ENCODE measurements at places on chromosomes 13 and 19.

DNA sequence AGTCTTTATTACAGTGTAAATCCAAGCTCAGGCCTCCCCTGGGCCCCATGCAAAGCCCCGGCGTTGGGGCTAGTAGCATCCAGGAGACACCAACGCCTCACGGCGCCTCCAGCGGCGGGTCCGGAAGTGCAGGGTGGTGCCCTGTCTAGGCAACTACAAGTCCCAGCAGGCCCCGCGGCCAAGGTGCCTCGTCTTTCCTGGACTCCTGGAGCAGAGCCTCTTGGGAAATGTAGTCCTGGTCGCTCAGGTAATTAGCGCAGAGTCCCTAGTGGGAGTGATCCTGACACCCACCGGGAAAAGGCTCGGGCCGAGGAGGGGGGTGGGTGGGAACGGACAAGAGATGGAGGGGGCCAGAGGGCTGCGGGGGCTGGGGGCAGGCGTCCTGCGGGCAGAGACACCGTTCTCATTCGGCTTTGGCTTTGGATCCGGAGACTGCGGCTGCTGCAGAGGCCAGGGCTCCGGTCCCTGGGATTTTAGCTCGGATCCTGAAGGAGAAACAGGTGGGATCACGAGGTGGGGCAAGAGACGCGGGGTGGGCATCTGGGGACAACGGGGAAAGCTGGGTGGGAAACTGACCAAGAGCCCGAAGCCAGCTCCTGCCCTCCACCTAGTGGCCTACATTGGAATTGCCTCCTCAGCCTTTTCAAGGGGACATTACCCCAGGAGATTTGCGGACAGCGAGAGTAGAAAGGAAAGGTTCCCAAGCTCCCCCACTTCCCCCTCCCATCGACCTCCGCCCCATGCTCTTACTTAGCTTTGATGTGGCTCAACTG is 11.4 kb downstream of the RTN2 start:
- peak; percentile 93 for DNase-seq

DNA sequence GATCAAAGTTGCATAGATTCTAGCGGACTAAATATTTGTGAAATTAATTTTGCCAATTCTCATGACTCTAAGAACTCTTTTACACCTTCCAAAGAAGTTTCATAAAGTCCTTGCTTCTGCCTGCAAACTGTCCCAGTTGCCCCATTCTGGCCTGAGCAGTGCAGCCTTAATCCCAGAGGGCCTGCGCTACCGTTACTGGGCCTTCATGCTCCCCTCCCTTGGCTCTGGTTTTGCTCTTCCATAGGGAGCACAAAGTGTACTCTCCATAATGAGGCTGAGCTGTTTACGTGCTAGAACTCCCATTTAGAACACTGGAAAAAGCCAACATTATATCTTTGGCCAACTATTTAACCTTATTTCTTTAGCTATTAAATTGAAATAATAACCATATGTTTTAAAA is 2.1 kb downstream of the MTIF3 start:
- no peak for DNase-seq

DNA sequence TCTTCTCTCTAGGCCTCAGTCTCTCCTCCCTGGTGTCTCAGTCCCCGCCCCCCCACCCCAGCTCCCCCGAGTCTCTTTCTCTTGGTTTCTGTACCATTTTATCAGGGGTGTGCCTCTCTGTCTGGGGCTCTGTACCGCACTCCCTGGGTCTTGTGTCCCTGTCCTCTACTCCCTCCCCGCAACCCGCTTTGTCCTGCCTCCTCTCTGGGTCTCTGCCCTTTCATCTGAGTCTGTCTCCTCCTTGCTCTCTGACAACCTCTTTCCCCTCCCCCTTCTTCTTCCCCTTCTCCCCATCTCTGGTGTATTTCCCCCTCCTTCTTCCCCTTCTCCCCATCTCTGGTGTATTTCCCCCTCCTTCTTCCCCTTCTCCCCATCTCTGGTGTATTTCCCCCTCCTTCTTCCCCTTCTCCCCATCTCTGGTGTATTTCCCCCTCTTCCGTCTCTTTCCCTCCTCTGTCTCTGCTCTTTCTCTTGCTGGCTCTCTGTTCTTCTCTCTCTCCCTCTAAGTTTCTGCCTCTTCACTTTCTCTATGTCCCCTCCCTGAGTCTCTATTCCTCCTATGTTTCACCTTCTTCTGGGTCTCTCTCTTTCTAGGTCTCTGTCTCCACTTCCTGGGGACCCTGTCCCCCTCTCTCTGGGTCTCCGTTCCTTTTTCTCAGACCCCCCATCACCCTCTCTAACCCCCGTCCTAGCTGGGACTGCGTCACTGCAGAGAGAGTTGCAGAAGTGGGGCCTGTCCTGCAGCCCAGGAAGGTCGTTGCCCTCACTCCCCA is 2.2 kb upstream of the KCNC3 start:
- no peak for DNase-seq

DNA sequence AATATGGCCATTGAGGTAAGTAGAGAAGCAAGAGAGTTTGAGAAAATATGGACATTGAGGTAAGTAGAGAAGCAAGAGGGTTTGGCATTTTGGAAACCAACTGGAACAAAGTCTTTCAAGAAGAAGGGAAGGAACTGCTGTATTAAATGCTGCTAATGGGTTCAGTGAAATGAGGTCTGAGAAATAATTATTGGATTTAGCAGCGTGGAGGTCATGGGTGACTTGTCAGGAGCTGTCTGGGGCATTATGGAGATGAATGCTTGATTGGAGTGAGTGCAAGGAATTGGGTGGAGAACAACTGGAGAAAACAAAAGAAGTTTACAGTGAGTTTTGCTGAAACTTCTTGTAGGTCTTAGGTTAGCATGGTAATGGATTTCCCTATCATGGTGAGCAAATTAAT is 232.3 kb downstream of the ATP8A2 start:
- no peak for DNase-seq

GRCh38 chr19:29665826-29666577 is 741 bp downstream of the PLEKHF1 start:
- peak; percentile 37 for DNase-seq

- no peak for DNase-seq
Observed at GRCh38 chr19:5292453-5292821, 48.2 kb downstream of the PTPRS start.

DNA sequence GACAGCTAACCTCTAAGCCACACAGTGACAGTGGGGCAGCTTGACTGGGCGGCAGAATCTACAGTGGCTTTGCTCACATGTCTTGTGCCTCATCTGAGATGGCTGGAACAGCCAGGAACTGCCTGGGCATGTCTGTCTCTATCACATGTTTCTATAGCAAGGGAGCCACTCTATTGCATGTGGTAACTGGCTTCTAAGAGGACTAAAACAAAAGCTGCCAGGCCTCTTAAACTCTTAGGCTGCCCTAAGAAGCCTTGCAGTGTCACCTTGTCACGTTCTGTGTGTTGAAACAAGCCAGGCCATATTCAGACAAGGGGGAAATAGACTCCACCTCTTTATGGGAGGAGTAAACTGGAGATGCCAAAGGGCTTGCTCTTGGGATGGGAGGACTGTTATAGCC is 122.9 kb upstream of the MAB21L1 start:
- DNase-seq, result no peak

DNA sequence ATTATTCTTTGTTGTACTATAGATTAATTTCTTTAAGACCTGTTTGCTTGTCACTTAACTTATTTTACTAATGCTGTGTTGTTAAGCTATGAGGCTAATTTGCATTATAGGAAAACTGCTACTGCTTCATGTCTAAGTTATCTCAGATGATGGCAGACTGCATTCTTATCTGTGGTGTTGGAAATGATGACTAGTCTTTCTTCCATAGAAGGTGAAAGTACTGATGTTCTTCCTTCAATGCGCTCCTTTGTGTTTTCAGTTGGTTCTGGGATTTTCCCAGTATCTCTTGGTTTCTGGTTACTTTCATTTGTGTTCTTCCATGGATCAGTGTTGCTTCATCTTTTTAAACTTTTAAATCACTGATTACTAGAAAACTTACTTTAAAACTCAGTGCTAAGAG is 46.9 kb downstream of the TPP2 start:
- DNase-seq, result no peak

DNA sequence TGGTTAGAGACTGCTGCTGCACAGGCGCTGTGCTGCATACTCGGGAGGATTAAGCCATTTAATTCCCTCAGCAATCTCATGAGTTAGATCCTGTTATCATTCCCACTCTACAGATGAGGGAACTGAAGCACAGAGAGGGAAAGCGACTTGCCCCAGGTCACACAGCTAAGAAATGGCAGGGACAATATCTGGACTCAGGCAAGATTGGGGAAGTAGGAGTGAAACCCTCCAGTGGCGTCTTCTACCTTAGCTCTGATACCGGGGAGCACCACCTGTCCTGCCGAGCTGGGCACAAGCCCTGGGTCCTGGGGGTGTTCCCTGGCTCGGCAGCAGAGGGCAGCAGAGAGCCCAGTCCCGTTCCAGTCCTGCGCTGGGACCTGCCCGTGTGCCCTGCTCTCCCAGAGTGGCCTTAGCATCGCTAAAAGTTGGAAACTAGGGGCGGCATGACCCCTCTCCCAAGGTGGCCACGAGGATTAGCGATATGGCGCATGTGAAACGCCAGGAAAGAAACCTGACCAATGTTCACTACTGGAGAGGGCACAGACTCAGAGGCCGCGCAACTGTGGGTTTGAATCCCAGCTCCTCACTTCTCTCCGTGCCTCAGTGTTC is 20.5 kb downstream of the CYTH2 start:
- no peak for DNase-seq

GRCh38 chr19:44671400-44671799 is at the start of gene CEACAM19:
Gene CEACAM19 (plus strand): TSS chr19:44671482. CDS start chr19:44671932, 450 bp downstream.
- no peak for DNase-seq

- DNase-seq, result no peak
Observed at GRCh38 chr13:105918842-105919741, 616.4 kb downstream of the EFNB2 start.

GRCh38 chr19:12788682-12789097 is 2.6 kb upstream of the JUNB start:
- no peak for DNase-seq

DNA sequence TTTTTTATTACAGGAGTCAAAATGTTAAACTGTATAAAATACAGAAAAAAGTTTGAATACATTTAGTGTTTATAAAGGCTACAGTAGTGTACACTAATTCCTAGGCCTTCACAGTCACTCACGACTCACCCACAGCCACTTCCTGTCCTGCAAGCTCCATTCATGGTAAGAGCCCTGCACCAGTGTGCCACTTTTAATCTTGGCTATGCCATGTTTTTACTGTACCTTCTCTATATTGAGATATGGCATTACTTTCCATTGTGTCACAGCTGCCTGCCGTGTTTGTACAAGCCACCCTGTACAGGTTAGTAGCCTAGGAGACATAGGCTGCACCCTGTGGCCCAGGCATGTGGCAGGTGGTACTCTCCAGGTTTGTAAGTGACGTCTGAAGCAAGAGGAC is 32.1 kb downstream of the C1QTNF9 start:
- DNase-seq, result no peak

DNA sequence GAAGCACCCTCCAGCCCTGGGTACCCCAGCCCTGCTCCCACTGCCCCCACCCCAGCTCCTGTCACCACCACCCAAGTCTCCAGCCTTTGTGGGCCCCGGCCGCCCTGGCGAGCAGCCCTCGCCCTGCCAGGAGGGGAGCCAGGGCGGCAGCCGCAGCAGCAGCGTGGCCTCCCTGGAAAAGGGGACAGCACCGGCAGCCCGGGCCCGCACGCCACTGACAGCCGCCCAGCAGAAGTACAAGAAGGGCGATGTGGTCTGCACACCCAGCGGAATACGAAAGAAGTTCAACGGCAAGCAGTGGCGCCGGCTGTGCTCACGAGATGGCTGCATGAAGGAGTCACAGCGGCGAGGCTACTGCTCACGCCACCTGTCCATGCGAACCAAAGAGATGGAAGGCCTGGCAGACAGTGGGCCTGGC is 3.9 kb downstream of the CIC start:
- no peak for DNase-seq

DNA sequence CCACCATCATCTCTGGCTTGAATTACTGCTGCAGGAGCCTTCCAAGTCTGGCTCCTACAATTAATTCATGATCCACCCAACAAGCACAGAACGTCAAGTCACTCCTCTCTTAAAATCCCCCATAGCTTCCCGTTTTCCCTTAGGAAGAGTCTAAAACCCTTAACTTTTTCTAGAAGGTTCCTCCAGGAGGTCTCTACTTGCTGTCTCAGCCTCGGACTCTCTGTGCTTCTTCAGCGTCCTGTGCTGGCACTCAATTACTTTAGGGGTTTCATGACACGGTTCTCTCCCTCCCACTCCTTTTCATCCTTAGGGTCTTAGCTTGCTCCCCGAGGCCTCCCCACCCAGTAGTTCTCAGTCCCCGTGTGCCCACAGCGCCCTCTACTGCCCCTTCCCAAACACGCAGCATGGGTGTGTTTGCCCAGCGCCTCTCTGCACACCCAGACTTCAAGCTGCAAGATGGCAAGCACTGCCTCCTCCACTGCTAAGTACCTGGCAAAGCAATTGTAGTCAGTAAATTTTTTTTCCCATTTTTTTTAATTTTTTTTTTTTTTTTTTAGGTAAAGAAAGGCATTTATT is 25.8 kb upstream of the MAP3K10 start:
- peak; percentile 68 for DNase-seq

GRCh38 chr19:18769989-18770528 is 21.0 kb downstream of the COMP start:
- no peak for DNase-seq

GRCh38 chr13:28231642-28232041 is 93.3 kb downstream of the PAN3 start:
- no peak for DNase-seq

DNA sequence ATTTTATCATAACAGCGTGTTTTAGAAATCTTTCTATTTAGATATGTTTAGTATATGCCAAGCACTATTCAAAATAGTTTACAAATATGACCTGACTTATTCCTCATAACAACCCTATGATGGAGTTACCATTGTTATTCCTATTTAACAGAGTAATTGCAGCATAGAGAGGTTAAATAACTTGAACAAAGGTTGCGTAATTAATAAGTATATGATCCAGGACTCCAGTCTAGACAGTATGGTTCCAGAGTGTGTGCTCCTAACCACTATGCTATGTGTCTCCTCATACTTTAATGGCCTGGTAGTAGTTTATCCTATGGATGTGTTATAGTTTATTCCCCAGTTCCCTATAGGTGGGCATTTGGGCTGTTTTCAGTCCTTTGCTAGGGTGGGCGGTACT is 145.3 kb downstream of the PAN3 start:
- DNase-seq, result no peak

GRCh38 chr13:59437544-59438301 is 726.0 kb downstream of the DIAPH3 start:
- DNase-seq, result no peak
